Activated naive CD4-positive, alpha-beta T cell treated with Interleukin-2 at 50 U/mL for 16 hours (primary cell): ENCODE measurements at places on chromosomes 3 and 15.
A peak's percentile ranks its signal among the peaks of the same experiment; 100 is the strongest.

DNA sequence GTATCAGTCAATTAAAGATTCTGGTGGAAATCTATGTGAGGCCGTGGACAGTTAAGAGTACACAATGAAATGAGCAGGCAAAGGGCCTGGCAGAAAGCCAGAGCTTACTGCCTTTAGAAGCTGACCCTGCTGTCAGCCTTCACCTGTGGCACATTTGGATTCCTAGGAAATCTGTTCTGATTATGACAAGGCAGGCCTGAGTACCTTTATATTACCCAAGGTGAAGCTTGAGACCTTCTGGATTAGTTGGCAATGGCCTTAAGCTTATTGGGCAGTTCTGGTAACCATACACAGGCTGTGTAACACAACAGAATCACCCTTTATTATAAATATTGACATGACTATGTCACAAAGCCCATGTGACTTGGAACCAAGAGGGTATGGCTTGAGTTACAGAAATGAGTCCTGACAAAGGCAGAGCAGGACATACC, 43.2 kb downstream of the NBEAL2 start:
- no peak for DNase-seq

DNA sequence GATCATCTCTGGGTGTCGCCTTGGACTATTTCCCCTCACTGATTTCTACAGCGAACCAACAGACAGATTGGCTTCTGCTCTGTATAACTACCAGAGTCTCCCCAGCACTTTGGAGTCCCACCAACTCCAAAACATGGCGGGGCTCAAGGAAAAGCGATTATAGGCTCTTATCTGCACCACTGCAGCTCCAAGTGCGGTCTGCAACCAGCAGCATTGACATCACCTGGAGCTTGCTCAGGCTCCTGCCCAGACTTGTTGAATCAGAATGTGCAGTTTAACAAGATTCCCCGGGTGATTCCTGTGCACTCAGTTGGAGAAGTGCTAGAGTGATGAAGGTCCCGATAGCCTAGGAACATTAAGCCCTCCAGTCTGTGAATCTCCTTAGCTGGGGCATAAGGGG, 9.0 kb downstream of the CCK start:
- DNase-seq: no peak

GRCh38 chr3:173630849-173631248, 233.3 kb downstream of the NLGN1 start:
- no peak for DNase-seq

DNA sequence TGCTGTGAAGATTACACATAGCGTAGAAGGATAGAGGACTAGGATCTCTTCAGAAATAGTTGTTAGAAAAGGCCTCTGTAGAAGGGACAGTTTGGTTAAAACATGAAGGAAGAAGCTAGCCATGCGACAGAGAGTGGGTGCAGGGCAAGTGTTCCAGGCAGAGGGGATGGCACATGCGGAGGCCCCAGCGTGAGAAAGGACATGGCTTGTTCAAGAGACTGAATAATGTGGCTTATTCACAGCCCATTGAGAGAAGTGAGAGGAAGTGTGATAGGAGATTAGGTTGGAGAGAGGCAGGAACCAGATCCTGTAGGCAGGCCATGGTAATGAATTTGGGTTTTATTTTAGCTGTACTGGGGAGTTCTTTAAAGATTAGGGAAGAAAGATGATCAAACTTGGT, 56.4 kb downstream of the NEO1 start:
- DNase-seq: no peak

GRCh38 chr3:85432081-85432480, 473.3 kb downstream of the CADM2 start:
- DNase-seq: no peak

DNA sequence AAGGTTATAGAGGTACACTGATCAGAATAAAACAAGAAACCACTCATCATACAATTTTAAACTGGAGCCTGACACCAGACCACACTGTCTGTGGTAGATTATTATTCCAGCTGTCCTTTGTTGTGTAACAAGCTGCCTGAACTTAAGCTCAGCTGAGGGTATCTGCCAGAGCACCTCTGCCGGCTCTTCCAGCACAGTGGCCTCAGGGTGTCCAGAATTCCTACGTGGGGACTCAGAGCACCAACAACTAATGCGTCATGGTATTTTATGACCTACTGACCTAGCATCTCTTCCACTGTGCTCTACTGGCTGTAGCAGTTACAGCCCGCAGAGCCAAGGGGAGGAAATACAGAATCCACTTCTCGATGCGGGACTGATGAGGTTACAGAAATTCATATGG, 15.6 kb upstream of the RAF1 start:
- DNase-seq: no peak

- DNase-seq: no peak
Observed at GRCh38 chr15:55552926-55553325, 35.2 kb downstream of the PYGO1 start.

DNA sequence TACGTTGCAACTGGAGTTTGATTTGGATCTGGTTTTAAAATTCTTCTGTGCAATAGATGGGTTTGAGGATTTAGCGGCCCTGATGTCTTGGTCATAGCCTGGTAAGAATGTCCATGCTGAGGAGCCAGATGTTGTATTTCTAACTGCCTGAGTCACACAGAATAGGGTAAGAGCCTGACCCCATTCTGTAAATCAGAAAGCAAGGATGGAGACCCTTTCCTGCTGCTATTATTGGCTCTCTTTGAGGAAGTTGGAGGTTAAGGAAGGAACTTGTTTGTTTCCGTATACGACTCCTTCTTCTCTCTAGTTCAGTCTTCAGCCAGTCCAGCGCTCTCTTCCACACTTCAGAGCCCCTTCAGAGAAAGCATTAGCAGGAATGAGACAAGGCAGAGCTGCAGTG, 65.1 kb downstream of the HCN4 start:
- no peak for DNase-seq

DNA sequence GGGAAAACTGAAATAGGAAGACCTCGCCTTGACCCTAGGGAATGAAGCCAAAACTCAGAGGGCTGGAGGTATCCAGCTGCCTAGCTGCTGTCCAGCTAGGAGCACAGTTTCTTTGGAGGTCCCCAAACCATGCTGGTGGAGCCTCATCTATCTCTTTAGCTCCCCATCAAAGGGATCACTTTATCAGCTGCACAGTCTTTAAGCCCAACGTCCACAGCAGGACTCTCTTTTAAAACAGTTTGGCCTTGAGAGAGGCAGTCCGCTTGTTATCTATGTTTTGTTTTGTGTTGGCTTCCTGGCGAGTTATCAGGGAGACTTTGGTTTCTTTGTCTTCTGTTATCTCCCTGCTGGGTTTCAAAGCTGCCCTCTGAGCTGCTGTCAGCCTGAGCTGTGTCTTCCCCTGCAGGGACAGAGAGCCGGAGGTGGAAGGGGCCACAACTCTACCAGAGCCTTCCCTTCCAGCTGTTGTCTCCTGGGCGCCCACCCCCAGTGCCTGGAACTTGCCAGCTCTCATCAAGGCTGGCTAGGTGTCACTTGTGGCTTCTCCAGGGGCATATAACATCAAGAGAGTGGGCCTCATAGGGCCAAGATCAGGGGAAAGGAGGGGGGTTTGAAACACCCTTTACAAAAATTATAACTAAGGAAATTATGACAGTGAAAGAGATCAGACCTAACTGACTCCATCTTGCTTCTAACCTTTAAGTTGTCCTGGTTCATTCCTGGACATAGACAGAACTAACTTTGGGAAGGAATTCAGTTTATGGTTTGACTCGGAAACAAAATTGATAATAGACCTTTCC, 61.4 kb upstream of the C15orf39 start:
- DNase-seq: no peak

- no peak for DNase-seq
Observed at GRCh38 chr15:43911235-43911781, 84.5 kb downstream of the WDR76 start.

GRCh38 chr3:127544192-127544802, 46.2 kb downstream of the TPRA1 start:
- DNase-seq: peak; percentile 70

DNA sequence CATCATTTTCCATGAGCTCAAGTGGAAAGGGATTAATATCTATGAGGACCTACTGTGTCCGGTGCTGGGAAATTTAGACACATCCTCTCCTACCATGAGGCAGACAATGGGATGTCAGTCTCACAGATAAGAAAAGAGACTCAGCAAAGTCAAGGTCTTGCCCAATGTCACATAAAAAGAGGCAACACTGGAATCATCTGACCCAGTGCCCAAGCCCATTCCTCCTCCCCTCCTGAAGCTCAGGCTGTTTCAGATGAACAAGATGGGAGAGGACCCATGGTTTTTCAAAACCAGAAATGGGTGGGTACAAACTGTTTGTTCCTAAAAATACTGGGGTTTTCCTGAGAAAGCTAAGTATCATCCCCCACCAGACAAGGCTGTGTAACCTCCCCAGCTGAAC, 22.2 kb downstream of the POC1A start:
- no peak for DNase-seq

DNA sequence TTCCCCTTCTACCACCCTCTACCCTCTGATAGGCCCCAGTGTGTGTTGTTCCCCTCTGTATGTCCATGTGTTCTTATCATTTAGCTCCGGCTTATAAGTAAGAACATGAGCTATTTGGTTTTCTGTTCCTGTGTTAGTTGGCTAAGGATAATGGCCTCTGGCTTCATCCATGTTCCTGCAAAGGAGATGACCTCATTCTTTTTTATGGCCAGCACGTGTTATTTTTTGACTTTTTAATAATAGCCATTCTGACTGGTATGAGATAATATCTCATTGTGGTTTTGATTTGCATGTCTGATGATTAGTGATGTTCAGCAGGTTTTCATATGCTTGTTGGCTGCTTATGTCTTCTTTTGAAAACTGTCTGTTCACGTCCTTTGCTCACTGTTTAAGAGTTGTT, 63.1 kb upstream of the NPHP3 start:
- DNase-seq: no peak

GRCh38 chr3:67648701-67649100, 5.7 kb downstream of the SUCLG2 start:
- no peak for DNase-seq

- DNase-seq: no peak
Observed at GRCh38 chr15:70272565-70273355, 175.0 kb upstream of the TLE3 start.

DNA sequence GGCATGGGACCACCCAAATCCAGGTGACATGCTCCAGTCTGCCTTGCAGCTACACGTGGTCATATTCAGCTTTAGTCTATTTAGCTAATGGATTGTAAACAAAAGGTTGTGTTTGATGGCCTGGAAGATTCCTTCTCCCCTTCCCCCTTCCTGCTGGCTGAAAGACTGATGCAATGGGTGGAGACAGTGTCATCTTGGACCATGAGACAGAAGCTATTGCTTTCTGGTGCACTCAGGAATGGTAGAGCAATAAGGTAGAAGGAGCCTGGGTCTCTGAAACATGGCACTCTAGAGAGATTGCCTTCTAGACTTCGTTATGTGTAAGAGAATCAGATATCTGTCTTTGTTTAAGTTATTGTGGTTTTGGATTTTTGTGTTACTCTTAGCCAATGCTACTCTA, 25.7 kb upstream of the PTX3 start:
- DNase-seq: no peak

- DNase-seq: no peak
Observed at GRCh38 chr3:114834175-114834940, 312.7 kb downstream of the ZBTB20 start.

- DNase-seq: no peak
Observed at GRCh38 chr3:87233805-87234204, 6.7 kb downstream of the CHMP2B start.

GRCh38 chr3:58530354-58530865, 6.6 kb downstream of the ACOX2 start:
- no peak for DNase-seq

DNA sequence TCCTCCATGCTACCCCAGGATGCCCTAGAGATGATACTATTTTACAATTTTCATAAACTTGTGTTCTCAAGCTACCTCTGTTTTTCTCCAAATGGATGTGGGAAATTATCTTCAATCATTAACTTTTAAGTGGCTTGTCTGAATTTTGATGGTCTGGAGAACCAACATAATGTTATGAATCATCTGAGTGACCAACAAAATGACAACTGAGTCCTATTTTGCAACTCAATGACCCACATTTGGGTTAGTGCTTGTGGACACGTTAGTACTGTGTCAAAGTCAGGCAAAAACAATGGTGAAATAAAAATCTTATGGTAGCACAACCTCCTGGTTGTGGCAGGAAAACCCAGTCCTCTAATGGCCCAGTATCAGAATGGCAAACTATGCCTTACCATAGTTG, 352.4 kb upstream of the ZNF385D start:
- no peak for DNase-seq

GRCh38 chr3:40864146-40864782, 335.0 kb upstream of the CTNNB1 start:
- no peak for DNase-seq

DNA sequence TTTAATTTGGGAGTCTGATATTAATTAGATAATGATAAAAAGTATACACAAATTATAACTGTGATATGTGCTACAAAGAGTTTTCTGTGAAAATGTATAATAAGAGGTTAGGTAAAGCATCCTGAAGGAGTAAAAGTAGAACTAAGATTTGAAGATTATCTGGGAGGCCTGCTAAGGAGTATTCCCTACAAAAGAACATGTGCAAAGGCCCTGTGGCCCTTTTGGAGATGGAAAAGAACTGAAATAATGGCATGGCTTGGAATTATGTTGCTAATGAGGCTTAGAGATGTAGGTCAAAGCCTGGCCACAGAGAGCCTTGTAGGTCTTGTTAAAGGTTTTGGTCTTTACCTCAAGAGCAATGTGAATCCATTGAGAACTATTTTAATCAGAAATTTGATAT, 82.0 kb downstream of the ZIC4 start:
- DNase-seq: no peak

GRCh38 chr3:163914567-163914966, 1163.7 kb downstream of the SI start:
- DNase-seq: no peak

DNA sequence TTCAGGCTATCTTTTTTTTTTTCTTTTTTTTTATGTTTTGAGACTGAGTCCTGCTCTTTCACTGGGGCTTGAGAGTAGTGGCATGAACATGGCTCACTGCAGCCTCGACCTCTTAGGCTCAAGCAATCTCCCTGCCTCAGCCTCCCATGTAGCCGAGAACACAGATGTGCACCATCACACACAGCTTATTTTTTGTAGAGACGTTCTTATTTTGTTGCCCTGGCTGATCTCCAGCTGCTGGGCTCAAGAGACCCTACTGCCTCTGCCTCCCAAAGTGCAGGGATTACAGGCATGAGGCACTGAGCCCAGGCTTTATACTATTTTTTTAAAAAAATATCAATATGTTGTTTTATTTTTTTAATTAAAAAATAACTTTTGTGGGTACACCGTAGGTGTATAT, 467.3 kb downstream of the CADM2 start:
- no peak for DNase-seq

GRCh38 chr3:140427786-140428185, 250.1 kb upstream of the TRIM42 start:
- no peak for DNase-seq

DNA sequence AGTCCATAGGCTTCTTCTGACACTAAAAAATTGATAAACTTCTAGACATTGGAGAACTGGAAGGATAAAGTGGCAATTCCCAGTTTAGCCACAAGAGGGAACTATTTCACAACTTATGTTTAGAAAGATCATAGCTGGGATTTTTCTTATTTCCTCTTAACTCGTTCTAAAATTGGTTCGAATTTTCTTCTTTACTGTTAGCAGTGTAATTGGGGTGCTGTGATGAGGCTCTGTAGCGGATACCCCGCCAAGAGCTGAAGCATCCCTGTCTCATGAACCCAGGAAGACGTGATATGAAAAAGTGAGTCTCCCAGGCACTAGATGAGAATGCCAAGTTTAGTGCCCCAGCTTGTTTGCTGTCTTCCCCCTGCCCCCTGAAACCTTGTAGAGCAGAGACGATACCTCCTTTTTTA, 85.1 kb downstream of the PDCD6IP start:
- no peak for DNase-seq
